RCC 7860 (cell line): ENCODE measurements at places on chromosomes 1 and 21.

DNA sequence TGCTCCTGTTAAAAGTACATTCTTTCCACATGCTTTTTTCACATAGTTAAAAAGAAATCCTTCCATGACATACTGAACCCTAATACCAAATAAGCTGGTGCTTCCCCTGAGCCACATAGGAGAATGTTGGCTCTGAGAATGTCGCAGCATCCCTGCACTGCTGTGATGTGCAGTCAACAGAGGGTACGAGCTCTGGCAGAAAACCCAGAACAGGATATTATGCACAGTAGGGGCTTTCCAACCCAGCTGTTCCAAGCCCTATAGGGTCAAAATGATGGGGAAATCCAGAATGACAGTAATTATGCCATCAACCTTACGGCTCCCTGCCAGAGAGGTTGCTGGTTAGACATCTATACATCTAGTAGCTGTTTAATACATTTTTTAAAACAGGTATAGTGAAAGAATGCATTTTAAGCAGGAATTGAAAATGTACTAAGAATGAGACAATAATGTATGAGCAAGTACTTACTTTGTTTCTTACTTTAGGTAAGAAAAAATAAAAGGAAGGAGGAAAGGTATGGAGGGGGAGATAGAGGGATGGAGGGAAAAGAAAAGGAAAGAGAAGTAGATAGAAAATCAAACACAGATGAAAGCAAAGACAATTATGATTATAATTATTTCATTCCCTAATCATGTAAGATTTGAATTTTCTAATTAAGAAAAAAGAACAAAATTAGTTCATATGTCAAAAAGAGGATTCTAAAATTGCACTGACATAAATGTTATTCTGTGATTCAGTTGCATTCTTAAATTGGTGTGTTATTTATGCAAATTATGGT, 126.0 kb downstream of the NR5A2 start:
- peak; percentile 34 for DNase-seq

GRCh38 chr1:21663248-21663950, 5.8 kb downstream of the RAP1GAP start:
- no peak for DNase-seq

DNA sequence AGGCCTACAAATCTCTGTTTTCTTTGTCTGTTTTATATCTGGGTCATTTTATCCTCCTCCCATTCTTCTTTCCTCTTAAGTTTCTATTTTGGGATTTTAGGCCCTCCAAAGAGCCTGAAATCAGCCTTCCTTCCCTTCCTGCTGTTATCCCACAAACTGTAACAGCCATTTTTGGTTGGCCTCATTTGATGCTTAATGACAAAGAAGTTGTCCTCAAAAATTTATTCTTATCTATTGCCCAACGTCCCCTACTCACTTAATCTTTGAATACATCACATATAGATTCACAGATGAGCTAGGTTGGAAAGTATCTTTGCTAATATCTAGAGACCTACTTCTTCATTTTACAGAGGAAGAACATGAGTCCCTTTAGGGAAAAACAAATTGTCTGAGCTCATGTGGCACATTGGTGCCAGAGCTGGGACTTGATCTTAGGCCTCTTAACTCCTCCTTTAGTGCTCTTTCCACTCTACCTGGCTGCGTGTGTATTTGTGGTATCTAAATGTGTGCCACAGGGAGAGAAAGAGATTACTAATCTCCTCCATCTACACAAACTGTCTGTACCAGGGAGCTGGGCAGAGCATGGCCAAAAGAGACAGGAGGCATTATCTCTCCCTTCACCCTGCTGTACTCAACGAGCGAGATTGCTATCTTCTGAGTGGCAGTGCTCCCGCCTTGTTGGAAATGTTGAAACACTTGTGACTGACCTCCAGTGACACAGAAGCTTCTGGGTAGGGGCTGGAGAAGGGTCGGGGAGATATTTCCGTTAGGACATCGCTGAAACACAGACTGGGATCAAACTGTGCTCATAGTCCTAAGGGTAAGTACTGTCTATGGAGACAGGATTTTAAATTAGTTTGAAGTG, 30.1 kb downstream of the RHEX start:
- no peak for DNase-seq

- DNase-seq, result peak; percentile 41
Observed at GRCh38 chr1:50742523-50742922, 217.5 kb downstream of the FAF1 start.

DNA sequence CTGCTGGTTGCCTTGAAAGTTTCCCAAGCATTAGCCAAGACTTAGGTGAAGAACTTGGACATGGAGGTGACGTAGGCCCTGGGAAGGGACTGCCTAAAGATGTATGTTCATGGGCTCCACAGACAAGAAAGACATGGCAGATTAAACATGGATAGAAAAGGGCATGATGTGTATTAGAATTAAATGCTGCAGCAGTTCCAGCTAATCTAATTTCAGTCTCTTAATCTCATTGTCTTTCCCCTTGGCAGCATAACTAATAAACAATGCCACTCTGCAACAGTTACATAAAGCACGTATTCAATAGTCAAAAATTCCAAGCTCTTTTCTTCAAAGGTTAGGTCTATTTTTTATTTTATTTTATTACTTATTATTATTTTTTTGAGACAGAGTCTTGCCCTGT, 251.6 kb downstream of the KIF26B start:
- DNase-seq, result no peak

DNA sequence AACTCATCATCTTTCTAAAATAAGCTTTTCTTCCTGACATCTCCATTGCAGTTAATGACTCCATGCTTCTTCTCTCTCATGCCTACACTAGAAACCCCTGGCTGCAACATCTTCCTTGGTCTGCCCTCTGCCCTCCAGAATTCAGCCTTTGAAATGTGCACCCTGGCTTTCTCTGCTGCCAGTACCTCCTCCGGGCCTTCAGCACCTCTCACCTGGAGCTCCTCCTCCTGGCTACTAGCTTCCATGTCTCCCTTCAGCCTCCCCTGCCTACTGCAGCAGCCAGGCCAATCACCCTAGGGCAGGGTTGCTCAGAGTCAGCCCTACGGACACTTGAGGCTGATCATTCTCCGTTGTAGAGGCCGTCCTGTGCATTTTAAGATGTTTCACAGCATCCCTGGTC, 18.3 kb downstream of the SUSD4 start:
- DNase-seq, result no peak

- no peak for DNase-seq
Observed at GRCh38 chr1:232428036-232428645, 201.8 kb downstream of the SIPA1L2 start.

GRCh38 chr1:174001573-174001972, 20.6 kb downstream of the RC3H1 start:
- DNase-seq, result no peak

GRCh38 chr1:106957795-106958194, 98.7 kb upstream of the PRMT6 start:
- DNase-seq, result no peak

DNA sequence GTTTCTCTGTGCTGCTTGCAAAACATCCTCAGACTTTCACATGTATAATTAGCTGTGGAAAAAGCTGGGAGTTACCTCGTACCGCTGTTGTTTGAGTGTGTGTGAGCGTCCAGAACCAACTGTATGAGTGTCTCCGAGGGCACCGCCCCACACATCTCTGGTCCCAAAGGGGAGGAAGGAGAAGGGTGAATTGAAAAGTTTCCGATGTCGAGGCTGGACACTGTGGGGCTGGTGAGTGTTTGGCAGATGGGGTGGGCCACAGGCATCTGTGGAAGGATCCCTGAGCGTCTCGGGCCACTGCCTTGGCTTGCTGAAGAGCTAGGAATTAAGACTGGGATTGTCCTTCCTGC, 1.2 kb downstream of the ATP2B4 start:
- peak; percentile 48 for DNase-seq
